Endothelial cell of umbilical vein (primary cell): ENCODE measurements at places on chromosomes 1 and 21.
A peak's percentile ranks its signal among the peaks of the same experiment; 100 is the strongest.

GRCh38 chr1:23591460-23592208, 32.3 kb upstream of the ID3 start:
- DNase-seq: no peak

GRCh38 chr1:37723072-37723389, 30.7 kb downstream of the CDCA8 start:
- no peak for DNase-seq

DNA sequence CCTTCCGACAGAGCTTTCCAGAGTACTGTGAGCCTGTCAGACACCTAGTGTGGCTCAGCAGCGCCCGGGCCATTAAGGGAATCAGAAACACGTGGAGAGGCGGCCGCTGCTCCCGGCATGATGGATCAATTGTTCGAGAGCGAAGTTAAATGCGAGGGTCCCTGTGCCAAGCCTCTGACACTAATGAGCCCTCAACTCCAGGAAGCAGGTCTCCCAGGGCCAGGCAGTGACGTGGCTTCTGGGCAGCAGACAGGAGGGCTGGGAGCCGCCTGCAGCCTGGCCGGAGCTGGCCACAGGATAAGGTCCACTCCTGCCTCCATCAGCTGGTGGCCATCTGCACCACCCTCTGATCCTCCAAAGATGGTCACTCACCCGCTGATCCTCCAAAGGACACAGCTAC, 67.5 kb upstream of the CLDN14 start:
- DNase-seq: no peak

- DNase-seq: no peak
These were observed 147.7 kb upstream of the IVNS1ABP start for GRCh38 chr1:185464777-185465176.

DNA sequence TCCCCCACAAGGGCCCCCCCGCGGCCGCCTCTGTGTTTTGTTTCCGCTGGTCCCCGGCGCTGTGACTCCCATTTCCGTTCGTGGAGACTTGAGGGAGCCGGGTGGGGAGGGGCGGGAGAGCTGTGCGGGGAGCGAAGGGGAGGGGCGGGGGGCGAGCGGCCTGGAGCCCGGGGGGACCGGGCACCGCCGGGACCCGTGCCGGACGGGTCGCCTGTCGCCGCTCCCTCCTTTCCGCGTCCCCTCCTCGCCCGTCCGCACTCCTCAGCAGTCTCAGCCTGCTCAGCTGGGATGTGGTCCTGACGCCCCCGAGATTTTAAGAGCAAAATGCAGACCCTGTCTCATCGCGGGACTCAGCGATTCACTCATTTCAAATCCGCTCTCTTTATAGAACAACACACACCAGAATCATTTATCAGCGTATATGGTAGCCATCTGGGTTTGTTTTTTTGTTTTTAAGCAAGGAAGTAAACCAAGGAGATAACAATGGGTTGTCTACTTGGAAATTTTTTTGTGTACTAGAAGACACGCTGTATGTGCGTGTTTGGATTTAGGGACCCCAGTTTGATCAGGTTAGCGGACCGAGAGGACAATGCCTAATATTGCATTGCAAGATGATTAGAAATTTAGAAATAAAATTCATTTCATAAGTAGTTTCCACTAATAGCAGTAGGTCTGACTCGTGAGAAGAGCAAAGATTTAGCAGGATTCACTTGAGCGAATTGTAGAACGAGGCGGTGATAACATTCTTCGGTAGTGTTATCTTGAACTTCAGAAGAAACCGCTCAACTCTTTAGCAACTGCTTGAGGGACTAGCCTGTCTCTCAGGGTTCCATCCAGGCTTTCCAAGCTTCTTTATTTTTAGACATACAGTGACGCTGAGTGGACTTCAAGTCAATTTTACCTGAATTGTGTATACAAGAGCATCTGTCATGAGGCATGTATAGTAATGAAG, 1.1 kb downstream of the GABPA start:
- DNase-seq: peak; percentile 73

DNA sequence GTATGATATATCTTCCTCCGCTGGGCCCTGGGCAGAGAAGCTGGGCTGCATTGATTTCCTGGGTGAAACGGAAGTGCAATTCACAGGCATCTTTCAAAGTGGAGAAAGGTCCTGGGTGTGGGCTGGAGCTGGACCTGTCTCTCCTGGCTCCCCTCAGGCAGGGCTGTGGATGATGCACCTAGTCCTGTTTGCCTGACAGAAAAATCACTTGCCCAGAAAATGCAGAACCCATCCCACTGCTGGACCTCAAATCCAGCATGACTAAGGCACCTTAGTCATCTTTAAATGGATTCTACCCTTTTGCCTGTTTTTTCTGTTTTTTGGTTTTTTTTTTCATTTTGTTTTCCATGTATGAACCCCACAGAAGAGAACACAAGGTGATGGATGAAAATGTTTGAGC, 49.7 kb downstream of the MYSM1 start:
- no peak for DNase-seq

DNA sequence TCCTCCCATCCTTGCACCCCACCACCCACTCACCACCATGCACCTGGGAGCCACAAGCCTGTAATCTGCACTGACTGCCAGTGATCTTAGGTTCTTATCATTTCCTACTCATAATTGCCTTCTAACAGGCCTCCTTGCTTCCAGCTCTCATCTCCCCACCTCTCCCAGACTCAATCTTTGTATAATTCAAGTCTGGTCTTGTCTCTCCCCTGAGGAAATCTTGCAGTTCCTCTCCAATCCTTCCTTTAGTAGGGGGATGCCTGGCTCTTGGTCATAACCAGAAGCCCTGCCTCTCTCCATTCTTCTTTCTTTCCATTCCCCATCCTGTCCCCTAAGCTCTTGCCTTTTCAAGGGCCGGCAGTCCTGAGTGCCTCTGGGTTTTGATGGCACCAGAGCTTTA, 27.8 kb downstream of the PIGM start:
- DNase-seq: no peak

GRCh38 chr1:71039661-71040262, 7.9 kb downstream of the PTGER3 start:
- no peak for DNase-seq

- no peak for DNase-seq
These were observed 16.9 kb downstream of the GPR157 start for GRCh38 chr1:9111957-9112356.

- peak; percentile 87 for DNase-seq
These were observed 216.9 kb downstream of the APP start for GRCh38 chr21:25953659-25954058.

DNA sequence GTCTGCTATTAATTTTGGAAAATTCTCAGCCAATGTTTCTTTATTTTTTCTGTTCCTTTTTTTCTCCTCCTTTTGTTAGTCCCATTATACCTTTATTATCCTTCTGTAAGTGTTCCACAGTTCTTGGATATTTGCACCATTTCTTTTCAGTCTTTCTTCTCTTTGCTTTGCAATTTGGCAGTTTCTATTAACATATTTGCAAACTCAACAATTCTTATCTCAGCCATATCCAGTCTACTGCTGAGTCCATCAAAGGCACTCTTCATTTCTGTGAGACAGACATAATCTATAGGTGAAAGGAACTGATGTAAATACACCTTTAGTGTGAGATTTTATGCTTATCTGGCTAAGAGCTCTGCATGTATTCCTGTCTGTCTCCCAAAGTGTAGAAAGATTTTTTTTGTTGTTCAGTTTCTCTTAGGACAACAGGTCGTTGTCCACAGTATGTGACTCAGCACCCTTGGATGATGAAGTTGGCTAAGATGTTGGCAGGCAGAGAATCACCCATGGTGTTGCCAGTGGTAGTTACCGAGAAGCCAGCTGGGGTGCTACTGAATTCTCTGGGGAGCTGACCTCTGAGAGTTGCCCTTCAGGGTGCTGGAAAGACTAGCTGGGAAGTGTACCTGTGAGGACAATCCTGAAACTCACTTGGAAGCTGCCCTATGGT, 38.4 kb downstream of the LEPR start:
- peak; percentile 14 for DNase-seq

DNA sequence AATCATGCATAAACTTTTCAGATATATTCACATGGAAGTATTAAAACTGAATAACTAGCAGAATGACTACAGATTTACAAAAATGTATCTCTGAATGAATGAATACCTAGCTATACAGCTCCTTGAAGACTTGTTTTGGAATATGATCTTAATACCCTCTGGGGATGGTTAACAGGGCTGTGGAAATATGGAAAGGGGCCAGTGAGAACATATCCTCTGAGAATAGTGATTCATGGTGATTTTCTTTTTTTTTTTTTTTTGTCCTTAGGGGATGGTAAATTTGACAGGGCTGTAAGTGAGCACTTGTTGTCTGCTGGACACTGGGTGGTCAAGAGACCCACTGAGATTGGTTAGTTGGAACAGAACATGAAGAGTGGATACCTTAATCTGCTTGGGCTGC, 80.7 kb upstream of the HP1BP3 start:
- DNase-seq: no peak

- no peak for DNase-seq
These were observed 70.3 kb downstream of the SERINC2 start for GRCh38 chr1:31483012-31483946.

DNA sequence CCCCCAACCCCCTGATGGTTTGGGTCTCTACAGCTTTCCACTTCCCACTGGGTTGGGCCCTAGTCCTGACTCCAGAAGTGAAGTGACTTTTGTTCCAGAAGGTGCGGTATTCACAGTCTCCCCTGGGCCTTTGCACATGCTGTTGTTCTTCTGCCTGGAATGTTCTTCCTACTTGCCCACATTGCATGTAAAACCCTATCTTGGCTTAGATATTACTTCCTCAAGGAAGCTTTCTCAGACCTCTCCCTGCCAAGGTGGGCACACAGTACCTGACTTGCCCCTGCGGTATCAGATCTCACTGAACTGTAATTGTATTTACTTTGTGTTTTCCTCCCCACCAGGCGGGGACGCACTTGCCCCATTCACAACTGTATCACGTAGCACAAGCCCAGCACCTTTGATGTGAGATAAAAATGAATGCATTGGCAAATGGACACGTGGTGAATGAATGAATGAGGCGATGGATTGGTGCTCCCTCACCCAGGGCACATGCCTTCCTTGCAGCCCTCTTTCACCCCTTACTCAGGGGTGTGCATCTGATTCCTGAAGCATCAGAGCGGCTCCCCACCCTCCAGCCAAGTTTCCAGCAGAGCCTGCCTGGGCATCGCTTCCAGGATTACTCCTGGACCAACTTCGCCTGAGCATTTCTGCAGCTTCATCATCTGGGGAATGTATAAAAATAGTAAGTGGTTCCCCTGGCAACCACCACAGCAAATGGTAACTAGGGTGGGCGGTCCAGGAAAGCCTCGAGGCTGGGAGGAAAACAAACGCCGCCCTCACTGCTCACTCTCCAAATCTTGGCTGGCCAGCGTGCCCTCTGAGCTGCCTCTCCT, 19.8 kb downstream of the NENF start:
- peak; percentile 48 for DNase-seq

DNA sequence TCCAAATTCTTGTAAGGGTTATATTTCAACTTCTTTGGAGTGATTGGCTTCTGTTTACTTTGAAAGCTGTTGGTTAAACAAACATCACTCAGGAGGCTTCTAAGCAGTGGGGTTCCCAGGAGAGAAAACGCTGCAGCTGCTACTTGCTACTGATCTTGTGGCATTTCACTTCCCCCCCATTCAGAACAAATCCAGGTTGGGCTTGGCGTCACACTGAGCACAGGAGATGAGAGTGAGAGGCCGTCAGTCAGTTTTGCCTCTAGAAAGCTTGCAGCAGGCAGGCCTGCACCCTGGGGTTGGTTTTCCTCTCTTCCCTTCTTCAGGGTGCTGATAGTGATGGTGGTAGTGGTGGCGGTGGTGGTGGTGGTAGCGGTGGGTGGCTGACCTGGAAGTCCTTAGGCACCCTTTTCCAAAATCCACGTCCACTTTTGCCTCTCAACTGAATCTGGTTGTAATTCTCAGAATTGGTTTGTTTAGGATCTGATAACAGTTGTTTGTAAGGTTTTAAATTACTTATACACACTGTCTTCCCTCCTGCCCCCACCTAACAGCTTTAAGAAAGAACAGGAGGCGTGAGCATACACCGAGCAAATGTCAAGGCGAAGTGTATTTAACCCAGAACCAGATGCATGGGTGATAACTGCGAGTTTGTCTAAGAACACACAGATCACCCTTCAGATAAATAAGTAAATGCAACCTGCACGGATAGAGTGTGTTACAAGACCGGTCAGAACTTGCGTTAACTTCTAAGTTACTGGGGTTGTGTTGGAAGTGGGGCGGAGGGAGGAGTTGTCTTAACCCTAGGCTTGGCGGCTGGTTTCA, 3.2 kb upstream of the PROX1 start:
- DNase-seq: no peak
